ENCODE measurements at places on chromosomes 2 and 18.

- DNase-seq: no peak
These were observed 36.7 kb downstream of the RND3 start for GRCh38 chr2:150450765-150451164.

- peak; percentile 74 for DNase-seq
These were observed 3.8 kb downstream of the DLX2 start for GRCh38 chr2:172098650-172099471.

DNA sequence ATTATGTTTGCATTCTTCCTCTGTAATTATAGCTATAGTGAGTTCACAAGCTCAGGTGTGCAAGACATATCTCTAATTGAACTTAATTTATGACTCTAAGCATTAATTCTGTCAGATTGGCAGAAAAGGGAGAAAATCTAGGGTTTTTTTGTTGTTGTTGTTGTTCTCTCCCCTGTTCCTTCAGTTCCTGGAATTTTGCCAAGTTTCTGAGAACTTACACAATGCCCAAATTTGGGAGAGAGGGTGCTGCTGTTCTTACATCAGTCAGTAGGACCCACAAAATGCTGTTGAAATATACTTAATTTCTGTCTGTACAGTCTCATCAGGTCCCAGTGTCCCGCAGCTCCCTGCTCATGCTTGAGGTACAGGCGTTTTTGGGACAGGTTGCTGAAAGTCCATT, 221.8 kb upstream of the RBMS1 start:
- no peak for DNase-seq

GRCh38 chr2:12727641-12728040, 10.9 kb downstream of the TRIB2 start:
- no peak for DNase-seq

DNA sequence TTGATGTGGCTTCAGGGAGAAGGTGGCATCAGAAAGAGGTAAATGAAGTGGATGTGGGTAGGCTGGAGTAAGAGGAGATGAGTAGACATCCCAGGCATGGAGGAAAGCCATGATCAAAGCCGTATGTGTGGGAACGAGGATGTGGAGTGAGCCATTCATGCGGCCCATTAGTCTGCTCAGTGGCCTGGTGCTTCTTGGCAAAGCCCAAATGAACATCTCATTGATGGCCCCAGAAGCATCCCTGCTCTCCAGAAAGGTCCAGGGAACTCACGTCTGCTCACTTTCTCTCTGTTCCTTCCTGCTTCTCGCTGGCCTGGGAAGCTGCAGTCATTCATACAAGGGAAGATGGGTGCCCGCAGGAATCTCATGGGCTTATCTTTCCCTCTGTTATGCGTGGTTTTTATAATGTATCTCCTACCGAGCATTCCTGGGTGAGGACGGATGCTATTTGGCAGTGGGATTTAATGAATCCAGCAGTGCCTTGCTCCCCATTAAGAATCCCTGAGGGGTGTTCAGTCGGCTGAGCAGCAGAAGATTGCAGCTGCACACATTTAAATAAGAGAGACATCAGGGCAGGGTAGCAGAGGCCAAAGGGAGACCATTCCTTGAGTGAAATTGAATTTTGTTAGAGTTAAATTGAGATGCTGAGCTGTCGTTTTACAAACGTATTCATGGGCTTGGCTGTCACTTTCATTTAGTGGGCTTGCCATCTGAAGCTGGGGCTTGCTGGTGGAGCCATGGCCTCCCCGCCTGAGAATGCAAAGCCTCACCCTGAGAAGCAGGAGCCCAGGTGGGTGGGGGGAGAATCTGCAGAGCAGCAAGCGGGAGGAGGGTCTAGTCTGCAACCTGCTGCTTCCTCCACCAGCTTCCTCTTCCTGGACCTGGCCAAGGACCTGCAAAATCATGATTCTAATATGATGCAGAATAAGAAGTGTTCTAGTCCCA, 64.5 kb downstream of the LYPD1 start:
- DNase-seq: no peak

Data from coronary artery (tissue), 2 donors.